ENCODE measurements at places on chromosomes 4 and X. TPM values are rescaled to one million over a fixed set of nuclear protein-coding genes. Genes with fewer than 3 reads are reported as not detected.

GRCh38 chr4:171956678-171957077 is 143.5 kb downstream of the GALNTL6 start:
- no peak for DNase-seq

DNA sequence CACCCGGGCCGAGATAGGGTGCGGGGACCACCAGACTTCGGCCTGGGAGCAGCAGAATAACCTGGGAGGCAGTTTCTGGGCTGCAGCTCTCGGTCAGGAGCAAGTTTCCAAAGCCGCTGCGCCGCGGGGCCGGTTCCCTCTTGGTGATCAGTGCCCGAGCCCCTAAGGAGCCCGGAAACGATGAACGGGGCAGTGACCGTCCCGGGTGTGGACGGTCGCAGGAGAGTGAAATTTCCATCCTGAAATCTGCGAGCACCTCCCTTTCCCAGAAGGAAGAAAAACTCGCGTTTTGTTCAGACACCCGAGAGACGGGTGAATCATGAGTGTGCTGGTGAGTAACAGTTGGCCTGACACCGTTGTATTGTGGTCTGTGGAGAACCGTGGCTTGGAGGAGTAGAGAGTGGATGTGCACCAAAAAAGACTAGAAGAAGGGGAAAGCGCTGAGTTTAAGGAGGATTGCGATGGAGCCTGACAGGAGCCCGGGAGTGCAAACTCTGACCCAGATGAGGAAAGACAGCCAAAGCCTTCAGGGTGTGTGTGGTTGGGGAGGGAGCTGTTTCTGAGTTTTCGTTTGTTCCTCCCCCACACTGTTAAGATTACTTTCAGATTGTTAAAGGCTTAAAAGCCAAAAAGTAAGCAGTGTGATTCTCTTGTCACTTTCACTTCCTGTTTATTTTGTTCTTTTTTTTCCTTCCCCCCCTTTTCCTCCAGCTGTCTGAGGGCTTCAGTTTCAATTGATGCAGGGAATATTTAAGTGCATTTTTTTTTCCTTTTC is 828 bp downstream of the MCUB start:
- DNase-seq: peak; percentile 74

GRCh38 chr4:41436419-41436818 is 101.5 kb upstream of the LIMCH1 start:
- no peak for DNase-seq

- no peak for DNase-seq
Observed at GRCh38 chr4:157219711-157220370, 687 bp upstream of the GRIA2 start.

DNA sequence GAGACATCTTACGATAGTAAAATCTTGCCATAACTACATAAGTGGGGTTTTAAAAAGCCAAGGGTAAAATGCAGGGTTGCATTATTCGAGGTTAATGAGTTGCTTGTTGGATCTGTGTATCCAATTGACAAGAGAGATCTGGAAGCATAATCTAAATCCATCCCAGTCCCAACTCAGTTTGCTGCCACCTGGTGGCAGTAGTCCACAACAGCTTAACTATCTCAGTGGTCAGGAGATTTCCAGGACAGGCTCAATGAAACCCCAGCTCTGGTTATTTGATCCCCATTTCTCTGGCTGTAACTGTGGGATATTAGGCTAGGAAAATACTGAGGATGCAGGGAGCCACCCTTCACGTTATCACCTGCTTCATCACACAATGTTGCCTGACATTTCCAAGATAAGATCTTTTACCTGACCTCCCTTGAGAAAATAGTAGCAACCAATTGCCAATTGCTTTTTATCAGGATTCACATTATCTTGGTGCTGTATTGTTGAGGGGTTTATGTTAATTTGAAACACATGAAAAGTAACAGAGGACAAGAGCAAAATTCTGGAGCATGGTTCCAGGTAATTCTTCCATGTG is 88.2 kb upstream of the TNIP3 start:
- DNase-seq: peak; percentile 65

GRCh38 chrX:31314921-31315320 is 243.1 kb upstream of the FTHL17 start:
- no peak for DNase-seq

DNA sequence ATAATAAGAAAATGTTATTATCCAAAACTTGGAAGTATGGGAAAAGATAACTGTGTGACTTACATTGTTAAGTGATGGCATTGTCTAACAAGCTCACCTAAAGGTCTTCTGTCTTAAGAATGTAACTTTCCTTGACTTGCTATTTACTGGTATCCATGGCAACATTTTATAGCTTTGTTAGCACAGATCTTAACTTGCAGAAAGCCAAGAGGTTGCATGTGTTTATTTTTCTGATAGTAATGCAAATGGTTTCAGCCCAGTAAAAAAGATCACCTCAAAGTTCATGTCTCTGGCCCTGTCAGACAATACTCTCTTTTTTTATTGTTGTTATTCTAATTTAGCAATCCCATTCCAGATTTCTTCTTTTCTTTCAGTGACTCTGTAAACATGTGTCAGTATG is 425.3 kb downstream of the SPRY1 start:
- peak; percentile 61 for DNase-seq

- no peak for DNase-seq
Observed at GRCh38 chr4:169615467-169616106, 3.2 kb upstream of the NEK1 start.

- peak; percentile 31 for DNase-seq
Observed at GRCh38 chr4:30760551-30760950, 40.4 kb downstream of the PCDH7 start.

DNA sequence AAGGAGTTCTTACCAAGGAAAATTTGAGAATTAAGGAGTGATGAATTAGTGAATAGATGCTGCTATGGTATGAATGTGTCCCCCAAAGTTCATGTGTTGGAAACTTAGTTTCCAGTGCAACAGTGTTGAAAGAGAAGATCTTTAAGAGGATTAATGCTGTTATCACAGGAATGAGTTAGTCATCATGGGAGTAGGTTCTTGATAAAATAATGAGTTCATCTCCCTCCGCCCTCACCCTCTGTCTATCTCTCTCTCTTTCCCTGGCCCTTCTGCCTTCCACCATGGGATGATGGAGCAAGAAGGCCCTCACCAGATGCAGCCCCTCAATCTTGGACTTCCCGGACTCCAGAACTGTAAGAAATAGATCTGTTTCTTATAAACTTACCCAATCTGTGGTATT is 38.3 kb upstream of the KLHL8 start:
- no peak for DNase-seq

DNA sequence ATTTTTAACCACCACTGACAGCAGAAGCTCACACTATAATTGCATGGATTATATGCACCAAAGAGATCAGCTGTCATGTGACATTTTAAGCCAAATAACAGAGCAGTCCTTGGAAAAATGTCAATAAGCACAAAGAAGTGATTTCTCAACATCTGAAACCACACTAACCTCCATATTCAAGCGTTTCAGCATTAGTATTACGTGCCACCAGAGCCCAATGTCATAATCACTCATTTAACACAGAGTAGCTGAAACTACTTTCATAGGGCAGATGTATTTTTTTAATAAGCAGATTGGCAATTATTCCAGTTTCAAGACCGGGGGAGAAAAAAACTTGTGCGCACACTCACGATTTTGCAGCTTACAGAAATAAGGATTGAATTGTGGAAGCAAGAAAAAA is 76.6 kb downstream of the SH3KBP1 start:
- DNase-seq: no peak

DNA sequence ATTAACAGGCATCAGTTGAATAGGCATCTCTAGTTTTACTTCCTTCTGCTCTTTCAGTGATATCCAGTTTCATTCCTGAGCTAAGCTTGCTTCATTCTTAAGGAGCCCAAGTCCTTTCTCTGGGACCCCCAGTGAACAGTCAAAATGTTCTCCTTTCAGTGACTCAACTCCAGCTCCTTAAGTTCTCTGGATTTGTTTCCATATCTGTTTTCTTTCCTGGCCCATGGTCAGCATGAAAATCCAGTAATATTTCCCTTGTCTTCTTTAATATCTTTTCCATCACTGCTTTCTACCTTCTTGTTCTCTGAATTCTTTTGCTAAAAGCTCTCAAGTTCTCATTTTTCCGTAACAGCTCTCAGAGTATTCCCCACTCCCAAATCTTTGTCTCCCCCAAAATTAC is 25.5 kb downstream of the ADGRL3 start:
- no peak for DNase-seq

DNA sequence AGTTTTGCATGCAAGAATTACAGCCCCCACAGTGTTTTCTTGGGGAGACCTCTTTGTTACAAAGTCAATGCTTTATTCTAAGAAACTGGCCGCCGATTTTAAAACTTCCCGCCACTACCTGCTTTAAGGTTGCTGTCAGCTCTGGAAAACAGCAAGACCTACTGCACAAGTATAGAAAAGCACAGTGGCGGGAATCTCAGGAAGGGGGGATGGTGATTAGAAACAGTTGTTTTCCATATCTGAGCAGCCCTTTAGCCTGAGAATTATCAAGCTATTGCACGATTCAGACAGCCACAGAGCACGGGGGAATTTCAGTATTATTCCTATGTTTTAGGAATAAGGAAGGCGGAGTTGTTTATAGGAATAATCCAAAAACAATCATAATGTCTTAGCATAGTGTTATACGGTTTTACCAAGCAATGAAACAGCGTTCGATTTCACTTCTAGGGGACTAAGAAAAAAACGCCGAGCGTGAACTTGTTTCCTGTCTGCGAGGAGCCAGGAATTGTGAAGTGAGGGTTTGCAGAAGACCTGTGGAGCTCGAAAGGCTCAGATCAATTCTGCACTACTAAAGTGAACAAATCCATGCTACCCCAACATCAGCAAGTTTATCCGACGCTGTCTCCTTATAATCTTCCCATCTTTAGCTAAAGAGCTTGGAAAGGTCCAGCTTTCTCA is 81.3 kb downstream of the HMGN5 start:
- no peak for DNase-seq

GRCh38 chr4:79455216-79455615 is 47.2 kb upstream of the GK2 start:
- DNase-seq: no peak

DNA sequence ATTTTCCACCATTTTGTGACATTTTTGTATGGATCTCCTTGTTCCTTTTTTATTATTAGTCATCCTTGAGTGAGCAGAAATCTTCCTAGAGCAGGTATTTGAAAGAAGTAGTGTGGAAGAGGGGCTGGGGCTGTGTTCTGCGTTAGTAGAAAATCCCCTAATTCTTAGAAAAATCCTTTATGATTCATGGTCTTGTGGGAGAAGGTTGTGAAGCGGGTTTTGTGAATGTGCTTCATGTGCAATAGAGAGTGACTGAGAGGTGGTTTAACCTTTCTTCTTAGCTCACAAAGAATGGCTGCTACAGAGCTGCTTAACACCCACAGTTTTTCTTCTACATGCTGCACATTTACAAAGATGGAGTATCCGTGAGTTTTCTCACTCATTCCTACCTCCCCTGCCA is 220.5 kb downstream of the IDS start:
- no peak for DNase-seq

DNA sequence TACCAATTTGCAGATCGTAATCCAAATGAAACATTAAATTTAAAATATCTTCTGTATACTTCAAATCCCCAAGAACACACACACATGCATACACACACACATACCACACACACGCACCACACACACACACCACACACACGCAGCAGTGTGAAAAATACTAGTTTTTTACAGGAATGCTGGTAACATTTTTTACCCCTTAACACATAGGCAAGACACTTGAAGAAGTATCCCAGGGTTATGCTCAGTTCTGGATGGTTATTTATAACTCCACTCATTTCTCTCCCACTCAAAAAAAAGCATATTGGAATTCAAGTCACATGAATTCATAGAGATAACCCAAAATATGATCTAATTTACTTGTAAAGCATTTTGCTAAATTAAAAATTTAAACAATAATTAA is 325.5 kb upstream of the SLC7A11 start:
- DNase-seq: no peak

- DNase-seq: no peak
Observed at GRCh38 chr4:154490583-154491340, 837 bp downstream of the DCHS2 start.

DNA sequence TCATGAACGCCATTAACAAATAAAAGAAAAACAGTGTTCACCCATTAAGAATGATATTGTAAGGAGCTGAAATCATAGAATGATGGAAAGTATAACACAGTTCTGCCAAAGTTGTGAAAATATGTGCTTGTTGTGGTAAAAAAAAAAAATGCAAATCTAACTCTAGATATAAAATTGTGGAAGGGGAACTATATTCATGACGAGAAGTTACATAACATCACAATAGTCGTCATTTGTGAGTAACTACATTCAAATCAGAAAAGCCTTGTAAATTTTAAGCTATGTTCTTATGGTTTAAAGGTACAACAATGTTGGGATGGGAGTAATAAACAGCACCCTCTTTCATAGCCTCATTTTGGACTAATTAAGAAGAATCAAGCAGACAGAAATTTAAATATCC is 57.6 kb upstream of the PRDM8 start:
- no peak for DNase-seq

DNA sequence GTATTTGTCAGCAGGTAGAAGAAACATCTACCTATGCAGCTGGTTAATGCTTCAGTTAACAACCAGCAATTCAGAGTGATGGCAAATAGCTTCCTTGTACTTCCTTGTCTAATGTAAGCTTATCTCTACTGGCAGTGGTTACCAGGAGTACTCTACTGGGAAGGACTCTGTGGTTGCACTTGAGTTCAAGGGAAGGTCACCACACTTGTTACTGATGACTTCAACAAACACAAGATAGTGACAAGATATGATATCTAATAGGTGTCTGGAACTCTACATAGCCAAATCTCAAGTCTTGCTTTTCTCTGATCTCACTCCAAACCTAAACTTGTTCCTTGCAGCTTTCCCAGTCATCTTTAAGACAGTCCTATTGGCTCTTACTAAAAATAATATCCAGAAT is 1644.9 kb upstream of the TENM3 start:
- DNase-seq: no peak

DNA sequence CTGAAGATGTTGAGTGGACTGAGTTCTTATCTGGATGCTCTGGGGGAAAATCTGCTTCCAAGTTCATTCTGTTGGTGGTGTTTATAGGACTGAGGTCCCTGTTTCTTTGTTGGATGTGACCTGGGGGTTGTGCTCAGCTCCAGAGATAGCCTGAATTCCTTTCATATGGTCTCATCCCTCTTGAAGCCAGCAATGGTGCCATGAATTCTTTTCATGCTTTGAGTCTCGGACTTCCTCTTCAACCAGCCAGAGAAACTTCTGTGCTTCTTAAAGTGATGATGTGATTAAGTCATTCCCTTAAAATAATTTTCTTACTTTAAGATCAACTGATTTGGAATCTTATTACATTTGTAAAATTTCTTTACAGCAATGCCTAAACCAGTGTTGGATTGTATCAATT is 233.8 kb upstream of the UGT8 start:
- DNase-seq: no peak

ERVMER34-1 gene
- not detected for total RNA-seq

TCEAL2 gene
- not detected for total RNA-seq

NBDY gene
- 57.3 TPM for total RNA-seq

RASGEF1B gene
- total RNA-seq: not detected

MAGEA1 gene
- total RNA-seq: not detected

P2RY8 gene
- total RNA-seq: not detected

NR0B1 gene
- total RNA-seq: not detected

CNKSR2 gene
- total RNA-seq: 0.48 TPM

TEC gene
- total RNA-seq: 0.97 TPM

Data from endothelial cell of umbilical vein (primary cell).